ENCODE measurements at places on chromosomes 13 and 19.

DNA sequence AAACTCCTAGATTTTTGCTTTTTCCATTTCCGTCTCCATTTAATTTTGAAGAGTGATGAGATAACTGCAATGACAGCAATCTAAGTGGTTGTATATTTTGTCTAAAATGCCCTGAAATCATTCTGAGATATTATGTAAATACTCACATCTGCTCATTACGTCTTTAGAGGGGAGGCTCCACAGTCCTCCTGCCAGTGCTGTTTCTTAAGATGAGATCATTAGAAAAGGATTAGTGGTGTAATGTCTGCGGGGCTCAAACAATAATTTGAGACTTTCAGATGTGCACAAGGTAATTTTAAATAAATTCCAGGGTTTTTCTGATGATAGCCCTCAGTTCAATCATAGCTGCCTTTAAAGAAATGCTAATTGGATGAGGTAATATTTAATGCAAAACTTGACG lies 437.9 kb downstream of the FOXO1 start:
- DNase-seq = no peak

GRCh38 chr13:111241862-111242261 lies 78.6 kb upstream of the TEX29 start:
- no peak for DNase-seq

GRCh38 chr13:73832128-73832588 lies 302.0 kb downstream of the KLF12 start:
- no peak for DNase-seq

GRCh38 chr13:74068471-74068870 lies 65.7 kb downstream of the KLF12 start:
- no peak for DNase-seq

DNA sequence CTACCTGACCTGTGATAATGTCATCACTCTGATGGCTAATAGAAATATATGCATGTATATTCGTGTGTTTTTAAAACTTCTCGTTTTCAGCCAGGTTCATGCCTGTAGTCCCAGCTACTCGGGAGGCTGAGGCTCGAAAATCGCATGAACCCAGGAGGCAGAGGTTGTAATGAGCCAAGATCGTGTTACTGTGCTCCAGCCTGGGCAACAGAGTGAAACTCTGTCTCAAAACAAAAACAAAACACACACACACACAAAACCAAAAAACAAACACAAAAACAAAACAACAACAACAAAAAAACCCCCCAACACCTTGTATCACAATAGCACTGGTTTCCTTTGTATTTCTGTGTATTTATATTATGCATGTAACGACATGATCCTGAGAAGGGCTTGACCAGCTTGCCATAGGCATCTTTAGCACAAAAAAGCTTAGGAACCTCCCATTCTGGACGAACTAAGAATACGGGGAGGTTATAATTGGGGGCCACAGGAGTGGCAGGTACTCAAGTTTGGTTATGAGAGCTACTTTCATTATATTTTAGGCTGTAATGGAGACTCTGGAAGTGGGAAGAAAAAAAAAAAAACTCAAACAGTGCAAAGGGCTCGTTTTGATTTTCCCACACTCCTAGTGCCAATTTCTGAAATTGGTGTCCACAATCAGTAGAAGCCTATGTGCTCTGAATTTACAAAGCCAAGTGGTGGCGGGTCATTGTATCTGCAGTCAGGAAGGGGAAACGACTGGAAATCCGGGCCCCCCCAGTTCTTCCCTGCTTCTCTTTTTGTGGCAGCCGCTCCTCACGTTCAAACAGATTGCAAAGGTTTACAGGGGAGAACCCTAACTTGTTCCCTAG lies 1.2 kb upstream of the ACP7 start:
- DNase-seq = no peak

DNA sequence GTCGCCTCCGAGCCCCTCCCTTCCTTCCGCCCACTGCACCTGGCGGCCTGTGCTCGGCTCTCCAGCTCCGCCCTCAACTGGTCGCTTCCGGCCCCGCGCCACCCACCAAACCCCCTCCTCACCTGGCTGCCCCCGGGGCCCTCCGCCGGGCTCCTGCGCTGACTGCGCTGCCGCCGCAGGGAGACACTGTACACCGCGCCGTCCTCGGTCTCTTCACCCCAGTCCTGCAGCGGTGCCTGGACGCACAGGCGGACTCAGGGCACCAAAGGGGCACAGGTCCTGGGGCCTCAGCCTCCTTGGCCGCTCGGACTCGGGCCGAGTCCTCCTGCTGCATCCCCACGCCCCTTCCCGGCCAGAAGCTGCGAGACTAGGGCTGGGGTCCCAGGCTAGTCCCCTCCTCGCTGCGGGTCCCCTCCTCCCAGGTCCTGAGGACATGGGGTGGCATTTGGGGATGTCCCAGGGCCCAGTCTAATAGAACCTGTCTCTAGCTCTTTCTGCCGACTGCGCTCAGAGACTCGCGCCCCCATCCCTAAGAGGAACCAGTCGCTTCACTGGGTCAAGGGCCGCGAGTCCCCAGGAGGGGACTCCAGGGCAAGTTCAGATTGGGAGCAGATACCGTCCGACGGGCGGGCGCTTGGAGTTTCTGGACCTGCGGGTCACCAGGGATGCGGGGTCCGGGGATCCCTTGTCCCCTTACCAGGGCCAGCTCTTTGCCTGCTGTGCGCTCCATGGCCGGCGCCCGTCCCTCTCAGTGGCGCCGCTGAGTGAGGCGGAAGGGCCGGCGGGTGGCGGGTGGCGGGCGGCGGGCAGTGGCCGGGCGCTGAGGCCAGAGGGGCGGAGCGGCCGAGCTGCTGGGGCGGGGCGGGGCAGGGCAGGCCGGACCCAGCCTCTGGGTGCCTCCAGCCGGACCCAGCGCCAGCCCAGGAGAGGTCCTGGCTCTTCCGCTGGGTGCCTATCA lies at the start of gene RGL3:
Gene RGL3, minus strand, starts transcription at position 766 of the 958 bp plus-strand sequence. Its CDS starts 36 bp downstream, at position 730.
- no peak for DNase-seq

GRCh38 chr13:76883236-76883635 lies 3.0 kb downstream of the KCTD12 start:
- no peak for DNase-seq

DNA sequence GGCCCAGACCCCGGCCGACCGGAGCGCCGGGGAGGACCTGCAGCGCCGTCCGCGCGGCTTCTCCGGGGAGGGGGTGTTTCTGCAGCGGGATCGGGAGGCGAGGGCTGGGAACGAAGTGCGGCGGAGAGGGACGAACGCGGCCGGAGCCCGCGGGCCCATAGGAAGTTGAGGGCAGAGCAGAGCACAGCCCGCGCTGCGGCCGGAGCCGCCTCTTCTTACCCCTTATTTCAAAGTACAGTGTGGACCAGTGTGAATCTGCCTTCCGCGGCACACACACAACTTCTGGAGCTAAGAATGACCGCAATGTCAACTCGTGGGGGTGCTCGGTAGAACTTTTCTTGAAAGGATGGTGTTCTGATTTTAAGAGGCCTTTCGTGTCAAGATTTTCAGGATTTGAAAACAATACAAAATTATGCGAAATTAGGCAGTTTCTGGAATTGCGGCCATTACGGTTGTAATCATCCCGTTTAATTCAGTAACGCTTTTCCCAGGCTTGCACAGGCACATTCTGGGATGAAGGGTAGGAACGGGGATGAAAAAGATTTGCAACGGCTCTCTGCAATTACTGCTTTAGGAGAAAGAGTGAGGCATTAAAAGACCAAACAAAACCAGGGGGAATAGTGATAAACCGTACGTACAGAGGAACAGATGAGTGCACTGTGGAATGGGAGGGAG lies 821 bp downstream of the TDRD3 start:
- DNase-seq = peak; percentile 68

- DNase-seq = peak; percentile 47
Observed at GRCh38 chr13:36131931-36132297, 732 bp upstream of the DCLK1 start.

GRCh38 chr13:111344471-111345191 lies 24.2 kb downstream of the TEX29 start:
- DNase-seq = peak; percentile 42

DNA sequence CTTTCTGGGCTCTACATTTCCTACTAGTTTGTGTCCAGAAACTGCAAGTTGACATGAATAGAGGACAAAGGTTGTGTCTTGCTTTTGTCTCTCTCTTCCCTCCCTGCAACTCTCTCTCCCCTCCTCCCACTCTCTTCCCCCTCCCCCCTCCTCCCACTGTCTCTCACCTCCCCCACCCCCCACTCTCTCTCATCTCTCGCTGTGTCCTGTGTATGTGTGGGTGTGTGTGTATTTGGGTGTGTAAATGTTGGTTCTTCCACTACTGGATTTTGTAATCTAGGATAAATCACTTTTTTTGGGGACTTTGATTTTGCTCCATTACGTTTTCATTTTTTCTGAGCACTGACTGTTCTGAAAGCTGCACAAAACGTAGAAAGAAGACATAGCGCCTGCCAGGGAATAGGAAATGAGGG lies 48.4 kb downstream of the AKAP11 start:
- DNase-seq = no peak

GRCh38 chr13:104024416-104025170 lies 958.4 kb upstream of the SLC10A2 start:
- DNase-seq = no peak

- no peak for DNase-seq
Observed at GRCh38 chr19:54307389-54308020, 5.5 kb downstream of the LILRA5 start.

- DNase-seq = no peak
Observed at GRCh38 chr13:98272549-98272948, 95.5 kb upstream of the RNF113B start.

DNA sequence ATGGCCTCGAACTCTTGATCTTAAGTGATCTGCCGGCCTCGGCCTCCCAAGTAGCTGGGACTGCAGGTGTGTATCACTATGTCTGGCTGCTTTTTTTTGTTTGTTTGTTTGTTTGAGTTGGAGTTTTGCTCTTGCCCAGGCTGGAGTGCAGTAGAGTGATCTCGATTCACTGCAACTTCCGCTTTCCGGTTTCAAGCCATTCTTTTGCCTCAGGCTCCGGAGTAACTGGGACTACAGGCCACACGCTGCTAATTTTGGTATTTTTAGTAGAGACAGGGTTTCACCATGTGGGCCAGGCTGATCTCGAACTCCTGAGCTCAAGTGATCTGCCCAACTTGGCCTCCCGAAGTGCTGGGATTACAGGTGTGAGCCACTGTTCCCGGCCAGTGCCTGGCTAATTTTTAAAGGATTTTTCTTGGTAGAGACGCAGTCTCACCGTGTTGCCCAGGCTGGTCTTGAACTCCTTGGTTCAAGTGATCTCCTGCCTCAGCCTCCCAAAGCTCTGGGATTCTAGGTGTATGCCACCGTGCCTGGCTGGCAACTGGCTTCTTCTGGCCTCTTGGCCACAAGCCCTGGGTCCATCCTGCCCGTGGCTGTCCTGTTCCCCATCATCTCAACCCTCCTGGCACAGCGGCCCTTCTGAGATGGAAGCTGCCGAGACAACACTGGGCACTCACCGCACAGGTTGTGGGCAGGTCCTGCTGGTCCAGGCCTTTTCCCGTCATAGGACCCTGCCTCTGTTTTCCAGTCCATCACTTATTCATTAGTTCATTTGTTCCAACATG lies 11.5 kb downstream of the TECR start:
- DNase-seq = no peak

DNA sequence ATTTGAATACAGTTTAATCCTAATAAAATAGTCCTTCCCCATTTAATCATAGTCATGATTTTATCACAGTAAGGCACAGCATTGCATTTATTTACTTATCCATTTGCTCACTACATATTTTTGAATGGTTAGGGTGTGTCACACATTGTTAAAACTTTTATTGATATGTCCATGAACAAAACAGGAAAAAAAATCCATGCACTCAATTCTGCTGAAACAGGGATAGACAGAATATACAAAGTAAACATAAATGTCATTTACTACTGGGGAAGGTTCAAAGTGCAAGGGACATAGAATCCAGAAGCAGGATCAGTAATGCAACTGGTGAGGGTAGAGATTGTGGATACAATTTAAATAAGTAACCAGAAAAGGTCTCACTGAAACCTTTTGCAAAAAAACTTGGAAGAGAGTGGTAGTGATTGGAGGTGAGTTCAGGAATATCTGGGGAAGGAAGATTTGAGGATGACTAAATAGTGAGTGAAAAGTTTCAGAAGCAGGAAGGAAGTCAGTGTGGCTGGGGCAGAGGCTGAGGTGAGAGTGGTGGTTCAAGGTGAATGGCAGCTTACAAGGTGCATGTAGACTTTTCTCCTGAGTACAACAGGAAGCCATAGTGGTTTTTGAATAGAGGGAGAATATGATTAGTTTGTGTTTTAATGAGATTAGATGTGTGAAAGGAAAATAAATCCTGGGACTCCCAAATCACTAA lies 387.2 kb upstream of the ATXN8OS start:
- no peak for DNase-seq

DNA sequence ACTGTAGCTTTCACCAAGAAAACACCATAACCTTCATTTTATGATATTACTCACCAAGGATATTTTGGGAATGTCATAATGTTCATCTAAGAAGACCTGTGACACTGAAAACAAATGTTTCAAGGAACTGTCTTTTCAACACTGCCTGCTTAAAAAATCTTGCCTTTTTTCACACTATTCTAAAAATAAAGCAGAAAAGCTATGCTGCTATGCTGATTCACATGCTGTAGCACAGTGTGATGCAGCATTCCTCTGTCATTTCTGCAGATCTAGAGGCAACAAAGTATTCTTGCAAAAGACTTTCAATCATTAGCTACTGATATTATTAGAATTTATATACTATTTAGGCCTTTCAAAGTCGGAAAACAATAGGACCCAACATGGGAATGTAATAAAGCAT lies 525.7 kb downstream of the UQCRFS1 start:
- DNase-seq = peak; percentile 34

GRCh38 chr13:36282821-36283432 lies 14.7 kb downstream of the CCDC169 start:
- peak; percentile 56 for DNase-seq

- peak; percentile 55 for DNase-seq
Observed at GRCh38 chr19:35357867-35358573, at the start of gene FFAR3. Gene FFAR3, plus strand, starts transcription at chr19:35358460. Its CDS starts 431 bp downstream, at chr19:35358891.

- no peak for DNase-seq
Observed at GRCh38 chr13:110713642-110713952, at the start of gene ING1. Gene ING1, plus strand, starts transcription at chr13:110713700. Its CDS starts 450 bp downstream, at chr13:110714150.

- DNase-seq = no peak
Observed at GRCh38 chr19:30006207-30006606, 64.2 kb downstream of the URI1 start.

- DNase-seq = peak; percentile 77
Observed at GRCh38 chr13:60080850-60081249, 82.9 kb downstream of the DIAPH3 start.

DNA sequence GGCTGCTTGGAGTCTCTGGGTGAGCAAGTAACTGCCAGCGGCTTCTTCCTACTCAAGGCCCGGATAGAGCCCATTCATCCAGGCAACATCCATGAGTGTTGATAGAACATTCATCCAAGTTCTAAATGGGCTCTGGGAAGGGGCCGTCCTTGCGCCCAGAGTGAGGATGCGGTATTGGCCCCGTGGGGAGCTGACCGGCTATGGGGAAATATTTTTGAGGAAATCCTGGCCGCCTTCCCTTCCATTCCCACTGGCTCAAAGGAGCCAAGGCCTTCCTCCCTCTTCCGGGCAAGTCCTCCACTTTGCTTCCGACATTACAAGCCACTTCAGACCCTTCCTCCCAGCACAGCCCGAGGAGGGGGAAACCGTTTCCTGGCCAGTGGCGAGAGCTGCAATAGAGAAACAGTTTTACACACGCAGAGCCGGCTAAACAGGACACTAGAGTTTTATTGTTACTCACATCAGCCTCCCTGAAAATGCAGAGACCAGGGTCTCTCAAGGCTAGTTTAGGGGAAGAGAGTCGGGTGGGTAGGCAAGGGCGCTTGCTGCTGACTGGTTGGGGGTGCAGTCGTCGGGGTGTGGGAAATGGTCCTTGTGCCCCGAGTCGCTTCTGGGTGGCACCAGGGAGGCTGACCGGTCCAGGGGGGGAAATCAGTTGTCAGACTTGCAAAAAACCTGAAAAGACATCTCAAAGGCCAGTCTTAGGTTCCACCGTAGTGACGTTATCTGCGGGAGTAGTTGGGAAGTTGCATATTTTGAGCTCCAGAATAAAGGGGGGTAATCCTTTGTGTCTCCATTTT lies 37.5 kb downstream of the C13orf46 start:
- DNase-seq = no peak

Data from fibroblast of skin of scalp (primary cell).